CD4-positive, alpha-beta memory T cell (primary cell): ENCODE measurements at places on chromosomes 1 and 21. TPM values are rescaled to one million over a fixed set of nuclear protein-coding genes. Genes with fewer than 3 reads are reported as not detected.

DNA sequence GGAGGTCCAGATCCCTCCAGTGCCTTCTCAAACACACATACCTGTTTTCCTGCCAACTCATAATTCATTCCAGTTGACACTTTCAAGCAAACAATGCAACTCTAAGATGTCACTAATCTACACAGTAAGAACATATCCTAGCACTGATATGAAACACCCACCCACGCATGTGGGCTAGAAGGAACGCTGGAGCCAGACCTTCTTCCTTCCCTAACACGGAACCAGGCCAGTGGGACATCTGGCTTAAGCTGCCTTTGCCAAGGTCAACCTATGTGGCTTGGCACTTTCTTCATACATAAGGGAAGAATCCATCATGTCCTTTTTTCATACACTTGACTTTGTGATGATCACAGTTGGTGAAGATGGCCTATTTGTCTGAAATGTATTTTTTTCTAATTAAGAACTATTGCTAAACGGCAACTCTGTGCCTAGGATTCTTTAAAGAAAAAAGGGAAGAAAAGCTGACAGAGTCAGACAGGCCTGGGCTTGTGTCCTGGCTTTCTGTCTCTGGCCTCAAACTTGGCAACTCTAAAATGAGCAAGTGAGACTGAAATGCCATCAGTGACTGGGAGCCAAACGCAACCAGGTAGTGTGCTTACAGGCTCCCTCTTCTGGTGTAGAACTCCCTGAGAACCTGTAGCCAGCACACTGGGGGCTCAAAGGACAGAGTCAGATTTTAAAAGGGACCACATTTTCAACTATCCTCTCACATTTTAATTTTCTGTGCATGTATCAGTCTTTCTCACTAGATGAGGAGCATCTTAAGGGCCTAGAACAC is 92.6 kb upstream of the BEND5 start:
- no peak for DNase-seq

ERICH3 gene
- polyA plus RNA-seq: not detected

DNA sequence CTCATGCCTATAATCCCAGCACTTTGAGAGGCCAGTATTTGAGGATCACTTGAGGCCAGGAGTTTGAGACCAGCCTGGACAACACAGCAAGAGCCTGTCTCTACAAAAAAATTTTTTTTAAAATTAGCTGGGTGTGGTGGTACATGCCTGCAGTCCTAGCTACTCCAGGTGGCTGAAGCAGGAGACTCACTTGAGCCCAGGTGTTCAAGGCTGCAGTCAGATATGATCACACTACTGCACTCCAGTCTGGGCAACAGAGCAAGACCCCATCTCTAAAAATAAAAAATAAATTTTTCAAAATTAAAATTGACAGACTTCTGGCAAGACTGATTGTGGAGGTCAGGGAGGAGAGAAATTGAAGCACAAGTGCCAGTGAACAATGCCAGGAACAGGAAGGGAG is 60.8 kb downstream of the ST3GAL3 start:
- no peak for DNase-seq

DNA sequence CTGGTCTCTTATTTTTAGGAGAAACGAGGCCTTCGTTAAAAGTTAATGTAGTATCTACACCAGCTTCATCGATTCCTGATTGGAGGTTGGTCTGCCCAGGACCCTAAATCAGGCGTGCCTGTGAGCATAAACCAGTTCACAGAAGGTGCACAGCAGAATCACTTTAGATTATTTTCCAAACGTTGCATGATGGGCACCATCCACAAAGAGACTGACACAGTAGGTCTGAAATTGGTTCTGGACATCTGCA is 256 bp upstream of the TARBP1 start:
- no peak for DNase-seq

- peak; percentile 29 for DNase-seq
Measured at GRCh38 chr1:233440951-233441401, 113.5 kb downstream of the MAP3K21 start.

MSH4 gene
- polyA plus RNA-seq: not detected

DNA sequence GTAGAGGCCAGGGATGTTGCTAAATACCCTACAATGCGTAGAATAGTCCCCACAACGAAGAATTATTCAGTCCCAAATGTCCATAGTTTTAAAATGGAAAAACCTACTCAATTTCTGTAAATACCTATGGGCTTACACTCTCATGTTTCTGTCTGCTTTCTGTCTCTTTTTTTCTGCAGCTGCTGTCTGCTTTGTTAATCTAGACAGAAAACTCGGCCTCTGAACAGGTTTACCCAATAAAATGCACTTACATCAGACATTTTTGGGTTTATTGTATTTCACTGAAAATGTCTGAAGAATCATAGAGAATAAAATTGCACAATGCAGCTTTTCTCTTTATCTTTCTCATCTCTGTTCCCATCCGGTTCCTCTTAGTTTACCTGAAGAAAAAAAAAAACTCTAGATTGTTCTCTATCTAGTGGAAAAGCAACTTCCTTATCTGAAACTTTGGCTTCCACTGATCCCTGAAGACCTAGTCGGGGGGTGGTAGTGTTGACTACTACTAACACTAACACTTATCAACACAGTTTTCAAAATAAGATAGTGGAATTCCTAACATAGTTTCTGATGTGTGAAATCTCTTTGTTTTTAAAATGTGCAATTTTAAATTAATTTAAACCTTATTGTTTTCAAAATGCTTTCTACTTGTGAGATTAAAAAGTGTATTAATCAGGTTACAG is 76.9 kb upstream of the CCDC190 start:
- DNase-seq: no peak

- no peak for DNase-seq
Measured at GRCh38 chr1:37858931-37859506, 373 bp downstream of the MTF1 start.

ADORA3 gene
- 0.46 TPM for polyA plus RNA-seq

- DNase-seq: no peak
Measured at GRCh38 chr1:96880626-96881025, 159.0 kb downstream of the PTBP2 start.

NUDT17 gene
- 3.7 TPM for polyA plus RNA-seq
